ENCODE measurements at places on chromosomes 1 and 21. TPM values are rescaled to one million over a fixed set of nuclear protein-coding genes. Genes with fewer than 3 reads are reported as not detected.

GRCh38 chr21:41678924-41679318 lies 87.9 kb downstream of the RIPK4 start:
- DNase-seq: peak; percentile 96

VASH2 gene
- polyA plus RNA-seq: 21.5 TPM

GRCh38 chr1:20616847-20617487 lies 16.3 kb upstream of the PINK1 start:
- no peak for DNase-seq

DNA sequence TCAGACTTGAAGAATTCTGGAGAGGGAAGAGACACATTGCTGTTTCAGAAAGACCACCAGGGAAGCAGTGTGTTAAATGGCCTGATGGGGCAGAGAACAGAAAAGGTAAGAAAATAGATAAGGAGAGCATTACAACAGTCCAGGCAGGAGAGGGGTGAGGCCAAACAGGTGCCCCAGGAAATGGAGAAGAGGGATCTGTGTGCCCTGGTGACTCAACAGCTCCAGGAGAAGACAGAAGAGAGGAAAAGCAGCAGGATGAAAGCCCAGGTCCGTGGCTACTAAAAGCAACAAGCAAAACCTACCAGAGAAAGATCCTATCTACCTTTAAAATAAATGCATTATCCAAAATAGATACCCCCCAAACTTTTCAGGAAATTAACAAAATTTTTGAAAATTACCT lies 9.2 kb downstream of the TP53BP2 start:
- no peak for DNase-seq

DNA sequence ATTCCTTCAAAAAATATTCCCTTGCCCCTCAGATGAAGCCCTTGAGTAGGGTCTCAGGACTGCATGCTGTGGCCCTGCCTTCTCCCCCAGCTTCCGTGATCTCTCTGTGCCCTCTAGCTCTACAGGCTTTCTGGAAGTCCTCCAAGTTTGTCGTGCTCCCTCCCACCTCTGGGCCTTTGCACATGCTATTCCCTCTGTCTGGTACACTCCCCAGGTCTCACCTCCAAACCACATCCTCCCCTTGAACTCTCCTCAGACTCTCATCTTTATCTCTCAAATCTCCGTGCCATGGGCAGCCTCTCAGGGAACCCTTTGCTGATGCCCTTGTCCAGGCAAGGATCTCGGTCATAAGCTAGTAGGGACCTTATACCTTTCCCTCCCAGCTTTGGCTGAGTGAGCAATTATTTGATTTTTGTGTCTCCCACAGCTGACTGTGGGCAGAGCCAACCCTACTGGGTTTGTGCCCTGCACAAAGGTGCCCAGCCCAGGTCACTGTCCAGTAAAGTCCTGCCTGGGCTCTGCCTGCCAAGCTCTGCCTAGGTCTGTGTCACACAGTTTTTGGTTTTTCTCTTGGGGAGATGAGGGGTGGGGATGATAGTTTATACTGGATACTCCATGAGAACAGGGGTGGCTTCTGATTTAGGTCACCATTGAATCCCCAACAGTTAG lies 188.1 kb downstream of the ZNF281 start:
- no peak for DNase-seq

- no peak for DNase-seq
Observed at GRCh38 chr1:157114183-157115121, 14.8 kb upstream of the ETV3L start.

- peak; percentile 80 for DNase-seq
Observed at GRCh38 chr1:50109647-50110075, 941 bp downstream of the ELAVL4 start.

RGS1 gene
- 1.2 TPM for polyA plus RNA-seq

DNA sequence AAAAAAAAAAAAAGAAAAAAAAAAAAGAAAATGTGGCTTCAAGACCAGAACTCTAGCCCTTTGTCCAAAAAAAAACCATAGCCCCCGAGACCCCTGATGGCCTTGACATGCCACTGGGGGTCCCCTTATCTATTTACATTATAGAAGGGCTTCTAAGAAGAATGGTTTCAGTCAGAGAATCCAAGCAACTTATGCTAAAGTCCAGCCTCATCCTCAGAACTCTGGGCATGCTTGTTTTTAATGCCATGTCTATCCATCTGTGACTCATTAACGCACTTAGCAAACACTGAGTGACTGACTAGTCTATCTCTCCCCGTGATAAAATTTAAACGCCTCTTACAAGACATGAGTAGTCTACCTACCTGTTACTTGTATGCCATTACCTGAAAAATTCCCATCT lies 29.3 kb downstream of the ERG start:
- no peak for DNase-seq

DNA sequence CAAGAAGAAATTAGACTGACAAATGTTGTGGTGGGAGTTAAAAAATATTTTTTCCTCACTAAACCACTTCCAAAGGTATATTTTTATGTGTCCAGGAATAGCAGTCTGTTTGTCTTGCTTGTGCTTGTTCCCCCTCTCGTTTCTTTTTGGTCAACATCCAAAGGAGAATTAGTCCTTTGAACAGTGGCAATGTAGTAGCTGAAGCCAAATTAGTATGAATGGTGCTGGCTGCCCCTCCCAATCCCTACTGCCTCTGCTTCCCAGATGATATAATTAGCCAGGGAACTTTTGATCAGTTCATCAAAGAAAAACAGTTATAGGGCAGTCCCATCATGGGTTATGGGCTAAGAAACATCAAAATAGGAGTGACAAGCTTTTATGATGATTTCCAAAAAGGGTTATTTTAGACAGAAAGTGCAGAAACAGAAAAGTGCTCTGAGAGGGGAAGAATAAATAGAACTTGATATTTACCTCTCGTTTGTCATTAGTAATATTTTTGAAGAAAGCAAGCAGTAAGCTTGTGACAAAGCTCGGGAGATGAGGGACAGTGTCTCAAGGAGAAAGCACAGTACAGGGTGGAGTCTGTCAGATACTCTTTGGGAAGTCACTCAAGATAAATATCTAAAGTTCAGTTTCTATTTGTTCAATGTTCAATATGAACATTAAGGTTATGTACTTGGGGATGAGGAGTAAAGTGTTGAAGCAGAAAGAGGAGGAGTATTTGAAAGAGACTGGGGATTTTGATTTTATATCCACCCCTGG lies 239.1 kb downstream of the HLX start:
- no peak for DNase-seq

DNA sequence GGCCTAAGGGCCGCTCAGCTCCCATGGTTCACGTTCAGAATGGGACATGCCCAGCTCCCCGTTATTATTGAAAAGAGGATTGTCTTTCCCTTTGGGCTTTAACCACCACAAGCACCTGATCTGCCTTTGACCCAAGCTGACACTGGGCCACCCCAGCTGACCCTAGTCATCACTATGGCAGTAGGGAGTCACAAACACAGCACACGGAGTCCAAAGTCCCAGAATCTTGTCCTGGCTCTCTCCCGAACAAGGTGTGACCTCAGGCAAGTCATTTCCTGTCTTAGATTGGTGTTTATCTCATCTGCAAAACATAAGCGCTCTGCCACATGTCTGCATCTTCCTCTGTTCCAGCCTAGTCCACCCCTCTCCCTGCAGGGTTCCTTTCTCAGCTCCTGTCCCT lies 31.5 kb downstream of the IGFN1 start:
- no peak for DNase-seq

DNA sequence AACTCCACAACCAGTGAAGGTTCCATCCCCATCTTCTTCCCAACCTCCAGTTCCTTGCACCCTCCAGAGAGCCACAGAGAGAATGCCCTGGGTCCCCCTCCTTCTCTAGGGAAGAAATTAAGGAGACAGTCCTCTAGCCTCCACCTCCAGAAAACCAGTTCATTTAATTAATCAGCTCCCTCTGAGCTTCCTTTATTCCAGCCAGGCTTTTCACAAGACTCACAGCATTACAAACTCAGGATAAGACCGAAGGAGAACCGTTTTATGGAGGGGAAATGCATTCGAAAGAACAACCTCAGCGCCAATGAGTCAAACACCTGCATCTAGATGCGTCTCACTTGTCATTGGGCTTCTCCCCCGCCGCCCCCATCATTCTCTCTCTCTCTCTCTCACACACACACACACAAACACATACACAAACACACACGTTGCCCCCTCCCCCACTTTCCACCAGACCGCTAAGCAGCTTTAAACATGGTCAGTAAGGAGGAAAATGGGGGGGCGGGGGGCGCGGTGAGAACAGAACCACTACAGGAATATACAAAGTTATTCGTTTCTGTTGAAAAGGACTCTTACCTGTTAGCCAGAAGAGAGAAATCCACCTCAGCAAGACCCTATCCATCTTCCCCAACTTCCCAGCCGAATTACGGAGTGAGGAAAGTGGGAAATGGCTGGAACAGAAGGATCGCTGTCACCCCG lies 544 bp downstream of the ILDR2 start:
- peak; percentile 19 for DNase-seq

DNA sequence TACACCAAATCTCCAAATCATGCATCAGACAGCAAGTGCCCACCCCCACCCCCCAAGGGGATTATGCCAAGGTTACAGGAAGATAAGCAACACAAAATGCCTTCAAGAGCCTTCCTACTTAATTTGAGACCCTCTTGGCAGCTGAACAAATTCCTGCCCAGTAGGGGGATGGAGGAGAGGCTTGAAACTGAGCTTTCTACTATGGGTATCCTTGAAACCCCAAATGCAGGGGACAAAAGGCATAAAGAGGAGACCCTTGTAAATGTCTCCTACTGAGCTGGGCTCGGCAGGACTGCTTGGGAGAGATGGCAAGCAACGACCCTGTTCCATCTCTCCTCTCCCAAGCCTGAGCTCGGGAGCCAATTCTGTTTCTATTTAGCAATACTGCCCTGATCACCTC lies 3.5 kb downstream of the SLC41A1 start:
- DNase-seq: no peak

ITPKB gene
- polyA plus RNA-seq: 25.5 TPM

- no peak for DNase-seq
Observed at GRCh38 chr1:19529664-19530063, 44.3 kb upstream of the CAPZB start.

- no peak for DNase-seq
Observed at GRCh38 chr1:154496383-154496782, 5.6 kb upstream of the TDRD10 start.

GRCh38 chr1:207089627-207090355 lies 1.1 kb downstream of the C4BPB start:
- DNase-seq: no peak

SELP gene
- polyA plus RNA-seq: 4.9 TPM

ASTN1 gene
- polyA plus RNA-seq: 1.6 TPM

DNA sequence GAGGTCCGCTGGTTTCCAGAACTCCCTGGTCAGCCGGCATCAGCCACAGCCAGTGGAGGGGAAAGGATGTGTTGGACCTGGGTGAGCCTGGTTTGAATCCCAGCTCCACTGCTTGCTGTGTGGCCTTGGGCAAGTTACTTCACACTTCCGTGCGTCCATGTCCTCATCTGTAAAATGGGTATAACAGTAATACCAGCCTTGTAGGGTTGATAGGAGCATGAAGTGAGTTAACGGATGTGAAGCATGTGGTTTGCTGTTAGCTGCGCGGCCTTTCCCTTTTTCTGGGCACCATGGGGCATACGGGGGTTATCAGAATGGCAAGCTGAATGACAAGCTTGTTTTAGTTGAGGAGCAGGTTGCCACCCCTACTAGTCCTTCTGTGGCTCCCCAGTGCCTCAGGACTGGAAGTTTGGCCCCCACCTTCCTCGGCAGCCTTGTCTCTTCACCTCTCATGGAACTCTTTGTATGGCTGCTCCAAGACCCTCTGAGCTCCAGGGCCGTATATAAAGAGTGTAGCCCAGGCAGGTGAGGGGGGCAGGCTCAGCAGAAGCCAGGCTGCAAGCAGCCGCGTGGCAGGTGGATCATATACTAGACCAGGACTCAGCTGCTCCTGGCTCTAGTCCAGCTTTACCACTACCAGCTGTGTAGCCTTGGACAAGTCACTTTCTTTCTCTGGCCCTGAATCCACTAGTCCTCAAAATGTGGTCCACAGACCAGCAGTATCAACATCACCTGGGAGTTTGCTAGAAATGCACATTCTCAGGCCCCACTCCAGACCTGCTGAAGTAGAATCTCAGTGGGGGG lies 95.4 kb downstream of the LACTBL1 start:
- no peak for DNase-seq

PGBD5 gene
- 8.7 TPM for polyA plus RNA-seq

KCNA3 gene
- 0.09 TPM for polyA plus RNA-seq

DNA sequence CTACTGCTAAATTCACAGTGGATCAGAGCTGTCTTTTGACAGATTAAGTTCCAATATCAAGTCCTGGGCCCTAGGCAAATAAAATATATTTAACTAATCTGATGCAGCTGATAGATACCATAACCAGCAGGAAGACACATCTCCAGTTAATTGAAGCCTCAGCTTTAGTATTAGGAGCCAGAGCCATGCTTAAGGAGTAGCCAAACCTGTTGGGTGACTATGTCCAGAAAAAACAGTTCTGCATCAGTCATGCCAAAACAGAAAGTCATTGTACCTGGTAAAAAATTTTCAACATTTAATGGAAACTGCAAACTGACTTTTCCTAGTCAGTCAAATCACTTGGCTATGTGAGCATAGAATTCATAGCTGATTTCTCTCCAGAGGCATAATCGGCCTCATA lies 200.5 kb upstream of the RUNX1 start:
- DNase-seq: no peak

LMX1A gene
- 0.07 TPM for polyA plus RNA-seq

DNA sequence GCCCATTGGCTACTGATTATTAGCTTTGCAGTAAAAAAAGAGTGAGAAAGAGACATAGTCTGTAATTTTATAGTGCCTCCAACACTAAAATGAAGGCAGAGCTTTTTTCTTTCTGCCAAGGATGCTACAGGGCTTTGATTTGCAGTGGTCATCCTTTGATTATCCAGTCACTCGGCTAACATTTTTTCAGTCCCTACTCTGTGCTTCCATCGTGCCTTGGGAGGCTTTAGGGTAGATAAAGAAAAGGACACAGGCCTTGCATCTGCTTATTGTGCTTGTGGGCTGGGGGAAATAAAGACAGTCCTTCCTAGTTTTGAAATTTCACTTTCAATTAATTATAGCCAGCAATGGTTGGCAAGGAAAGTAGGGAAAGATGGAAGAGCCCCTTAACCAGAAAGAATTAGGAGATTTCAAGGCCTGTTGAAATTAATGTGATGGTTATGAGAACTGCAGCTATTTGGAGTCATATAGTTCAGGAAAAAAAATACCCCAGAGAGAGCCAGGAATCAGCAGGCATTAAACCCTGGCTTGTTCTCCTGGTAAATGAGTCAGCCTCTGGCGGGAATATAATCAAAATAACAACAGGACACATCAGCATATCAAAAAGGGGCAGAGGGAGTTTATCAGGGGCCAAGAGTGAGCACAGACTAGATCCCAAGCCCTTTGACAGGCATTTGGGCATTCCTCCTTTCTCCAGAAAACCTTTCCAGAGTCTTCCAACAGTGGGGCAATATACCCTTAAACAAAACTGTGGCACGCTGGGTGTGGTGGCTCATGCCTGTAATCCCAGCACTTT lies 27.4 kb downstream of the CACHD1 start:
- DNase-seq: no peak

METTL18 gene
- 14.2 TPM for polyA plus RNA-seq
